AG04449 (cell line): ENCODE measurements at places on chromosomes 7 and 10.

DNA sequence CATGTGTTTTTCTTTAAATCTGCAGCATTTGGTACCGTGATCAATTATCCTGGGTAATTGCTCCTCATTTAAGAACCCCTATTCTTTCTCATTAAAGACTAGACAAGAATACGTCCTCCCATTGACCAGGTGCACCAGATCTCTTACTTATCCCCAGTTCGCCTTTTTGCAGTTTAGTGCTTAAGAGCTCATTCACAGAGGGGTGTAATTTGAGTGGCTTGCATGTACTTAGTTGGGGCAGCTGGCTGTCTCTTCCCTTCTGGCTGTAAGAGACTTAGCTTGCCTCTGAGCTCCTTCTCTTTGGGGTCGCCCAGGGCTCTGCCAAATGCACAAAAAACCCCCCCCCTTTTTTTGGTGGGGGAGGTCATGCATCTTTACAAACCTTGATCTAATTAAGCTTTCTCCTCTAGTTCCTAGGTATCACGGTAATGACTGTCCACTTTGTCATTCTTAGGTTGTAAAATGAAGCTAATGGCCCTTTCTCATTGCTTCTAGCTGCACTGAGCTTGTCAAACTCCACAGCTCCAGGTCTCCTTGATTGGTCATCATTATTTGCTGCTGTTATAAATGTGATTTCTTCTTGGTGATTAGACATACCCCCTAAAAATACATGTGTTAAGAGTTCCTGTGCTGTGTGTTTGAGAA lies 26.3 kb downstream of the GAD2 start:
- no peak for DNase-seq

DNA sequence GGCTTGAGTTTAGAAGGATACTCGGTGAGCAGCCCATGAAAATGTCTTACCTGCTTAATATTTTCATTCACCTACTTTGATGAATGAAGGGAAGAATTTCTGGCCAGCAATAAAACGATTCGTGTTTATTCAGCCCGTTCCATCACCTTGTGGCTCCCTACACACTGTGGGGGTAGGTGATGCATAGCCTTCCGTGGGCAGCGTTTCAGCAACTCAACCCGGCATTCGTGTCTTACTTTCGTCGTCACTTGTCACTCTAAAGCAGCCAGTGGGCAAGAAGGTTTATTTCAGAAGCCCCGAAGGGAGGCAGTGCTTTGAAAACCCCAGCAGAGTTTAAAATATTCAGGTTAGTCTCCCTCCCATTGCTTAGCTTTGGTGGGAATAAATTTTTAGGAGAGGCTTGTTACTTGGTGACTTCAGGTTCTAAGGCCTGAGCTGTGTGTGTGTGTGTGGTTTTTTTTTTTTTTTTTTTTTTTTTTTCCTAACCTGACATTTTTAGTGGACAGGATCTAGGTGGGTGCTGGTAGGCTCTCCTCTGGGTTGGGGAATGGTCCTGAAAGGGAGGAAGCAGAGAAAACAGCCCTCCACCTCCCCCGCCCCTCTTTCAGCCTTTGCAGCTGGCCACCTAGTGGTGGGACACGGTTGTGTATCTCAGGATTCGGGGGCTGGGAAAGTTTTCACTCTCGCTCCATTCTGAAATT lies 1.8 kb downstream of the GRK5 start:
- DNase-seq, result no peak

GRCh38 chr10:7085913-7086589 lies 324.8 kb downstream of the SFMBT2 start:
- DNase-seq, result peak; percentile 24

GRCh38 chr7:116252249-116252648 lies 41.9 kb downstream of the TES start:
- no peak for DNase-seq

DNA sequence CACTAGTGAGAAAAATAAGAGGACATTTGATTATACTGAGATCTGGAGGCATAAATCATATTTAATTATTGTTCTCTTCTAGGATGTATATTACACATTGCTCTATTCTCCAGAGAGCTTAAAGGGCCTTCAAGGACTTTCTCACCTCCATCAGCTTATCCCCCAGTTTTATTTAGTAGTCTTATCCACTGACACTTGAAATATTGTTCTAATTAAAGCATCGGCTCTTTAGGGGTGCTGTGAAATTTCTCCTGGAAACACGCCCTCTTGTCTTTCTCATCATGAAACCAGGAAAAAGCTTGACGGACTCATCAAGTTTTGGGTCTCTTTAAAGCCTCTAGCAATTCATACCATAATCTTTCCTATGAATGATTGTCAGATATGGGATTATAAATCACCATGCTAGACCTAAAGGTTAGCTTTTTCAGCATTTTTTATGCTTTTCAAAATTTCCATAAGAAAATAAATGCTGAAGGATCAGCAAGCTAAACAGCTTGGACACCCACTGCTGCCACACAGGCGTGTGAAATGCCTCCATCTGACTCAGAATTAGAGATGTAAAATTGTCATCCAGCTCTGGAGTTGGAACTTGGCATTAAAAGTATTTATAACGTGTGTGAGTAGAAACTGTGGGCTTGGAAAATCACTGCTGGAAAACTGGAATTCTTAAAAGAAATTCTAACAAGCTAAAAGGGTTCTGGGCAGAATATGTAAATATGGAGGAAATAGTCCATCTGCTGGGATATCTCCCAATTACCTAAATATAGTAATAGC lies 216.3 kb downstream of the CHRM2 start:
- DNase-seq, result no peak

DNA sequence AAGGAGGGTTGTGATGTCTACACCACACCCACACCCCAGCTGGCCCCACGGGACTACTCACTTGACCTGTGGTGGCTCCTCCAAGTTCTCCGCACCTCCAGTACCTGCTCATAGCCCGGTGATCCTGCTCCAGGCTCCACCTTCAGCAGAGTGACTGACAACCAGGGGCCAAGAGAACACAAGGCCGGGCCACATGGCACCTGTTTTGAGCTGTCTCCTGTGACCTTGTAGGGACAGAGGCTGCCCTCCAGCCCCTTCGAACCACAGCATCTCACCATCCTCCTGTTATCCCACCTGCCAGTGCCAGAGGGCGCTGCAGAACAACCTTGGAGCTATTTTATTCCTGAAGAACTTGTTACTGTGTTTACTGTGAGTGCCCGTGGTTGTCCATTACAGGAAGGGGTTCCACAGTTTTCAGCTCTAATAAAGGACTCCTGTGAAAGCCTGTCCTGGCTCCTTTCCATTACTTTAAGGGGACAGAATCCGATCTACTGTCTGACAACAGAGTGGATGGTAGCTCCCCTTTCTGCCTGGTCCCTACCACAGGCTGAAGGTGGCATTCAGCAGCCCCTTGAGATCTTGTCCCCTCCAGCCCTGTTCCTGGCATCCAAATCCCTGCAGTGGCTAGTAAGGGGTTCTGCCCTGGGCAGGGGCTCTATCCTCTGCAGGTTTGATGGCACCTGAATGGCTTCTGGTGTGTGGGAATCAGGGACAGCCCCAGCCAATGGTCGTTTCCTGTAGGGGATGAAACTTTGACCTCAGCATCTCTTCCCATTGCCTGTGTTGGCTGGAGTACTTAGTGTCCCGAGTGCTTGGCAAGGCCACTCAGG lies 50.8 kb downstream of the C10orf120 start:
- no peak for DNase-seq

DNA sequence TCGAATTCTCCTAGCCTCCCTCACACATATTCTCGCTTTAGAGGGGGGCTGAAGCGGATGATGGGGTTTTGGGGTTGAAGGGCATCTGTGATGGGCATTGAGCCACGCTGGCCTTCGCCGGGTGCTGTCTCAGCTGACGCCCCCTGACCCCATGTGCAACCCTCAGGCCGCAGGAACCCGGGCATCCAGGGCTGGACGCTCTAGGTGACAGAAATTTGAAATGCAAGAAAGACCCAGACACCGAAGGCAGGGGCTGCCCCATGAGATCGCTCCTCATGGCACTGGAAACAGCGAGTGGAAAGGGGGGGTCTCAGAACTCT lies 664 bp upstream of the C10orf88 start:
- no peak for DNase-seq

- DNase-seq, result no peak
These were observed 119.2 kb downstream of the TMEM178B start for GRCh38 chr7:141193066-141193465.

GRCh38 chr10:31147210-31147608 lies 115.5 kb upstream of the ZNF438 start:
- peak; percentile 69 for DNase-seq
